Activated CD8-positive, alpha-beta memory T cell treated with anti-CD3 and anti-CD28 coated beads, Interleukin-2, amount 10 ng/mL, durations not matched to agents 7 days and 5 days (primary cell): ENCODE measurements at places on chromosomes 6 and 20.
A peak's percentile ranks its signal among the peaks of the same experiment; 100 is the strongest.

DNA sequence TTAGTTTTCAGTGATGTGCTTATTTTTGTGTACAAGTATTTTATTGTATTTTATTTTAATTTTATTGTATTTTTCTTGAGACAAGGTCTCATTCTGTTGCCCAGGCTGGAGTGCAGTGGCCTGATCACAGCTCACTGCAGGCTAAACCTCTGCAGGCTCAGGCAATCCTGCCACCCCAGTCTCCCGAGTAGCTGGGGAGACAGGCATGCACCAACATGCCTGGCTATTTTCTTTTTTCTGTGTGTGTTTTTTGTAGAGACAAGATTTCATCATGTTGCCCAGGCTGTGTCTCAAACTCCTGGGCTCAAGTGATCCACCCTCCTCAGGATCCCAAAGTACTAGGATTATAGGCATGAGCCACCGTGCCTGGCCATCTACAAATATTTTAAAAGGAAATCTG, 146.3 kb downstream of the MANEA start:
- DNase-seq, result no peak

DNA sequence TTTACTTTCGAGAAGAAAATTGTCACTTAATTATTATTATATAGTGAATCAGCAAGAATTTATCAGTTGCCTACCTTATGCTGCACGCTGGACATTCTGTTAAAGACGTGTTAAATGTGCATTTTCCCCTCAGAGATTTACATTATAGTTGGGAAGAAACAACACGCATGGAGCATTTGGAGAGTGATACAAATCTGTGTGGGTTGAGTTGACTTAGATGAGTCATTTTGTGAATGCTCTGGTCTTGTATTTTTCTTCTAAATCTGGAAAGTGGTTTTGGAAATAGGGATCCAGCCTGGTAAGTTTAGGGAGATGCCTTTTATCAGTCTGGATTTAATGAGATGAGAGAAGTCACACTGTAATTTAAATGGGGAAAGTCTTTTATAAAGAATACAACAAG, 24.0 kb upstream of the SMIM26 start:
- DNase-seq, result no peak

- no peak for DNase-seq
These were observed 60.4 kb upstream of the EMILIN3 start for GRCh38 chr20:41426976-41427375.

DNA sequence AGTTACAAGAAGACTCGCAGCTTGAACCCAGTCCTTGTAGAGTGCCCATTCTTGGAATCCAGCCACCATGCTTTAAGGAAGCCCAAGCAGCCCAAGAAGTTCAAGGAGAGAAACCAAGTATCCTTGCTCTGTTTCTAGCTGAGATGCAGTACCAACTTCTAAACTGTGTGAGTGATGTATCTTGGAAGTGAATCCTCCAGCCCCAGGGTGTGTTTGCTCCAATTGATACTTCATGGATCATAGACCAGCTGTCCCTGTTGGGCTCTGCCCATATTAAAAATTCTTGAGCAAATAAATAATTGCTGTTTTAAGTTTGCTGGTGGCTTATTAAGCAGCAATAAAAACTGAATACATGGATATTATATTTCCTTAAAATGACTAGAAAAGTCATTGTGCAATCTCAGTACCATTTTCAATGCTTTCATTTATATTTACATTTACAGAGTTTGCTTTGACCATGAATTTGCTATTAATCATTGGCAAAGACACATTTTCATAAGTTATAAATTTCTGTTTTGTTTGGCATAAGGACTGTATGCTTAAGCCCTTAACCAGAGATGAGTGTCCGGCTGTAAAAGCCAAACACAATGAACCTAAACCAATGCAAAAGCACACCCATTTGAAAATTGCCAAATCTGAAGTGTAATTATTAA, 9.2 kb downstream of the SPTLC3 start:
- no peak for DNase-seq

DNA sequence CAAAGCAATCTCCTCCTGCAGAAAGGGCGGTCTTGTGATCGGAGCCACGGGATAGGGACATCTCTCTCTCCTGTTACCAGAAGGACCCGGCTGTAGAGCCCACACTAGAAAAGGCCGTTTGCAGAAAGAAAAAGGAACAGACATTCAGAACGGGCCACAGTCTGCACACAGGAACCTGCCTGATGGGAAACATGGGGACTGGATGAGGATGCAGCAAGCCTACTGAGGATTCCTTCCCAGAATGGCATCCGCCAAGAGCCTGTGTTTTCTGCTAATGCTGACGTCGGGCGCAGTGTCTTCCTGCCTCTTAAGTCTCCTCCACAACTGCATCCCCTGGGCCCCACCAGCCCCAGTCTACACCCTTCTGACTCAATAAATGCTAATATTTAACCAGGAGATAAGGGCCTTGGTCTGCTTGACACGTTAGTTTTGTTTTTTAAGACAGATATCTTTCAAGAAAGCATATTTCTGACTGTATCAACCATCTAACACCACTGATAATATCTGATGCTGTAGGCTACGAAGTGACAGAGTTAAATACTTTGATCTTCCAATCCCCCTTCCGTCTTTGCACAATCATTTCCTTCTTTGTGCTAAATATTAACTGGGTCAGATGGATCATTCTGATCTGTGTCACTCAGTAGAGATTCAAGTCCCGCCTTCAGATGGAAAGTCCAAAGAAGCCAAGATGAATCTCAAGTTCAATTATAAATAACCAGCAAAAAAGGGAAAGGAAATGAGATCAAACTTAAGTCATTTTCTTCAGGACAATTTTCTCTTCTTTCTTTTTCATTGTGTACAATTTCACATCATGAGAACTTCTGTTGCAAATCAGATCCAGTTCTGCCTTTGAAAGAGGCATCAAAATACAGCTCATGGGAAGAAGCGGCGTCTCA, 20.7 kb downstream of the FAM50B start:
- DNase-seq, result peak; percentile 23
